ENCODE measurements at places on chromosomes 7 and 10.

DNA sequence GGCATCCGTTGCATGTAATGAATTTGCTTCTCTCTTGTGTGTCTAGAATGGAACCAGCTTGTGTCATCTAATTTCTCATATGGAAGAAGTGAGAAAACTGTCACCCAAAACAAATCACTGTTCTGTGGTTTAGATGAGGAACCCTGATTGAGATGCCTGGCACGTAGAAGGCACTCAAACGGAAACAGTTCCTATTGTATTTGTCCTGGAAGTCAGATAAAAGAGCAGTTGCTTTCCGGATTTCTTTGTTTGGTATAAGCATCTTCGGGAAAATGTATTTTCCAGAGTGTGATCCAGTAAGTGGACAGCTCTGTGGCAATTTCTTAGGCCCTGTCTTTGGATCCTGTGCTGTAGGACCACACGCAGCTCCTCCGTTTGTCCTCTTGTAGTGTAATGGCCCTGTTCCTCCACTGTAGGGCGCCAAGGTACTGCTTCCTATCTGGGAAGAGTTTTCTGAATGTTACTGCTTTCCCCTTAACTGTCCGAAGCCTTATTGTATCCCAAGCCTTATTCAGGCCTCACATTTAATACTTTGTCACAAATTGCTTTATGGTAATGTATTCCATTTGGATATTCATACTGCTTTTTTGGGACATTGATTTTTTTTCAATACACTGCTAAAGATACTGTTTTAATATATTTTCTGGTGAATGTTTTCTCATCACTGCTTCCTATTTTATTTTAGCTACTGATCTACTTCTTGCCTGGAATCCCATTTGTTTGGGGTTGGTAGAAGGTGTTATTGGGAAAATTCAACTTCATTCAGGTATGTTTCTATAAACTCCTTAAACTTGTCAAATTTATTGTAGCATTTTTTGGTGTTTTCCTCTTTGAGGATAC is 24.8 kb downstream of the INPP5F start:
- DNase-seq, result no peak

DNA sequence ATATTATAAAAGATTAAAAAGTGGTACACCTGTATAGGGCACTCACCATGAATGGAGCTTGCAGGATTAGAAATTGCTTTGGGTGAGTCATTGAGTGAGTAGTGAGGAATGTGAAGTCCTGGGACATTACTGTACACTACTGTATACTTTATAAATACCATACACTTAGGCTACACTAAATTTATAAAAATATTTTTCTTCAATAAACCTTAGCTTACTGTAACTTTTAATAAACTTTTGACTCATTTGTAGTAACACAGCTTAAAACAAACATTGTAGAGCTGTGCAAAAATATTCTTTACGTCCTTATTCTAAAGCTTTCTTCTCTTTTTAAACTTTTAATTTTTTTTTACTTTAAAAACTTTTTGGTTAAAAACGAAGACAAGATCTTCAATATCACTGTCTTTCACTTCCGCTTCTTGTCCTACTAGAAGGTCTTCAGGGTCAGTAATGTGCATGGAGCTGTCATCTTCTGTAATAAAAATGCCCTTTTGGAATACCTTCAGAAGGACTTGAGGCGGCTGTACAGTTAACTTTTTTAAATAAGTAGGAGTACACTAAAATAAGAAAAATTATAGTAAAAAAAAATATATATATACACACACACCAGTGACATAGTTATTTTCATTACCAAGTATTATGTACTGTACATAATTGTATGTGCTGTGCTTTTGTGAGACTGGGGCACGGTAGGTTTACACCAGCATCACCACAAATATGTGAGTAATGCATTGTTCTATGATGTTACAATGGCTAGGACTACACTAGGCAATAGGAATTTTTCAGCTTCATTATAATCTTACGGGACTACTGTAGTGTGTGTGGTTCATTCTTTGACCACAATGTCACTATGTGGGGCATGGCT is 3.5 kb downstream of the STK31 start:
- DNase-seq, result peak; percentile 82

- no peak for DNase-seq
These were observed 128.5 kb downstream of the LYZL1 start for GRCh38 chr10:29417324-29417723.

DNA sequence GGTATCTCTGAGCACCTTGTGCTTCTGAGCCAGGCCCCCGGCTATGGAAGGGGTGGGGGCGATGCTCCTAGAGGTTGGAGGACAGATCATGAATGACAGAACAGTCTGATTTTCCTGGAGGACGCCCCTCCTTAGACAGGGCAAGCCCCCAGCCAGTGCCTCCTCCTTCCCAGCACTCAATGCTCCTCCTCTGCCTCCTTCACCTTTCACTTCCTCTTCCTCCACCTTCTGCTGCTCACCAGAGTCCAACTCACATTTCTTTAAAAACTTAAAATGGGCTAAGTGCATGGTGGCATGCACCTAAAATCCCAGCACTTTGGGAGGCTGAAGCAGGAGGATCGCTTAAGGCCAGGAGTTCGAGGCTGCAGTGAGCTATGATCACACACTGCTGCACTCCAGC is 71.1 kb upstream of the CUX1 start:
- DNase-seq, result no peak

- no peak for DNase-seq
These were observed 10.8 kb upstream of the SLC29A3 start for GRCh38 chr10:71308244-71308643.

GRCh38 chr10:121282264-121282663 is 316.0 kb downstream of the FGFR2 start:
- DNase-seq, result no peak

- DNase-seq, result no peak
These were observed 88.4 kb downstream of the DNAJB6 start for GRCh38 chr7:157425137-157425731.

- DNase-seq, result no peak
These were observed 153.1 kb downstream of the ZNF365 start for GRCh38 chr10:62527019-62527827.

DNA sequence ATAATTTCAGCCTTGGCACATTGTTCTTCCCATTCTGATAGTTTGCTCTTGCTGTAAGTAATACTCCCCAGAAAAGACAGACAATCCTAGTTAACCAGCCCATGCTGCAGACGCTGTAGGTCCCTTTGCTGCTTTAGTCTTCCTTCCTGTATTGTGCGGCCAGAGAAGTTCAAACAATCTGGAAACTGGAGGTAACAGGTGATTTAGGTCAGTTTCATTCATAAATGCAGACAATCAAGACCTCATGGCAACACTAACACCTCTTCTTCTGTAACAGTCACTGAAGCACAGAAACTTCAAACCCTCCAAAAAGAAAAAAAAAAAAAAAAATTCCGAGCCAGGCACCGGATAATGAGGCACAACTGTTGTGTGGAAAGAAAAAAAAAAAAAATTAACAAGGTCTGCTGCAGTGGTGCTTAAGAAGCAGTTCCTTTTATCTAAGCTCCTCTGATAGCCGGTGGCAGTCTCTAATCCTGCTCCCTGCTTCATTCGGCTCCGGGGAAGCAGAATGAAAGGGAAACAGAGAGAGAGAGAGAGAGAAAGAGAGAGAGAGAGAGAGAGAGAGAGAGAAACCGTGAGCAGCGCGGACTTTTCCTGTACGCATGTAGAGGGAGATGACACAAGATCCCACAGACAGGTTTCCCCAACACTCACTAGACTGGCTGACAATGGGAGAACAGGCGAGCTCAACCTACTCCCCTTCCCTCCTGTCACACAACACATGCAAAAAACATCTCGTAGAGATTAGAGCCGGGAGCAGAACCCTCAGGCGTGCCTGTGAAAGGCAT is at the start of gene SEMA3A:
SEMA3A (minus strand) TSS at position 306 of the 788 bp plus-strand sequence; CDS start at position 103, 203 bp downstream.
- DNase-seq, result peak; percentile 35

DNA sequence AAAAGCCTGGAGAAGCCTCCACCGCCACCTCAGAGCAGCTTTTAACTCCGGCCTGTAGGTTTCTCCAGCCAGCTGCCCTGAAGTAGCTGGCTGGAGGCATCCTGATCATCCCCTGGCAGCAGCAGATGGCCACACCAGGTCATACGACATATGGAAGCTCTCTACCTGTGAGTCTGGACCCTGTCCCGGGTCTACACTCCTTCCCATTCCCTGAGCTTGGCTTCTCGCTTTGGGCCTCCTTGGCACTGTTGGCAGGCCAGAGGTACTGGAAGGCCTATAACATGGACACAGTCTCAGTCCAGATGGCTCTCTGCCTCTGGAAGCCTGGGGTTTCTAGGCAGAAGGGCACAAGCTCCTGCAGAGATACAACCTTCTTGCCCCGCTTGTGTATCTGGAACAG is 43.5 kb upstream of the TRIM8 start:
- DNase-seq, result no peak

- DNase-seq, result no peak
These were observed 6.5 kb downstream of the TRPV6 start for GRCh38 chr7:142879060-142879459.

GRCh38 chr10:58480321-58480720 is 32.4 kb upstream of the BICC1 start:
- DNase-seq, result no peak

GRCh38 chr10:77236700-77237099 is 400.9 kb downstream of the KCNMA1 start:
- DNase-seq, result no peak

DNA sequence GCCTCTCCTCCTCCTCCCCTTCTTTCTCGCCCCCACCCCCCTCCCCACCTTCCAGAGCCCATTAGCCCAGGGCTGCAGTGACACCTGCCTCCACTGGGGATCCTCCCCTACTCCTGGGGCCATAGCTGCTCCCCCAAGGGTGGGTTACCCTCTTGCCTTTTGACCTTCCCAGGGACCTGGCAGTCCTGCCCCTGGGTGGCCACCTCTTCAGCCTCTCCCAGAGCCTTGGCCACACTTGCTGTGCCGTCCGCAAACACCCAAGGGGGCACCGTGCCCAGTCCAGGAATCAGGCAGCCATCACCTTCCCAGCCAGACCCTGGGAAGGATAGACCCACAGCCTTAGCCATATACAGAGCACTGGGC is 19.8 kb upstream of the CLDN4 start:
- DNase-seq, result no peak

GRCh38 chr7:64849250-64849923 is 53.7 kb upstream of the ZNF273 start:
- no peak for DNase-seq

- DNase-seq, result no peak
These were observed 220.2 kb downstream of the DGKI start for GRCh38 chr7:137626469-137627067.

DNA sequence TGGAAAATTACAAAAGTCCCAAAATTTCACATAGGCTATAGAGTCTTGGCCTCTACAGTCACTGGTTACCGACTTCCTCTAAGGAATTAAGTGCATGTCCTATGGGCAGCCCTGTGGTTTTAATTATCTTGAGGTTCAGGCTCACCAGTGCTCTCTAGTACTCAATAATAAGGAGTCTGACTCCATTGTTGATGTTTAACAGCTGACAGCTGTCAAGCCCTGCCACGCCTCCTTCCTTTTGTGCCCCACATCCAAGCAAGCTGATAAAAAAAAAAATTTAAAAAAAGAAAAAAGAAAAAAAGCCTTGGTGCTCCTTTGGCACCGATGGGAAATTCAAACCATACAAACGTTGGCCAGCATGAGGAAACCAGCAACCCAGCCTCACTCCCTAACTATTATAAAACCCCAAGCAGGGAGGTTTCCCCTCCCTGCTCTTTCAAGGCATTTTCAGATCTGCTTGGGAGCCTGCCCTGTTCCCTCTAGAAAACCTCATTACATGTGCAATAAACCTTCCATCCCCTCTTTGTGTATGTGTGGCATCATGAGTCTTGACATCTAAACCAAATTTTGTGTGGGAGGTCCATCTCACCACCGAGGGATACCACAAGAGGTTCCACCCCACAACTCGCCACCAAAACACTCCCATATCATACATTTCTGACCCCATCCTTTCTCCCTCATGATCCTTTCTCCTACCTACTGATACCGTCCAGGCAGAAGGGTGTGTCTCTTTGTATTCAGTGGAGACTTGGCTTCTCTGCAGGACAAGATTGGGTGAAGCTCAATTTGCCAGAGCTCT is 70.9 kb upstream of the CCDC71L start:
- DNase-seq, result no peak

DNA sequence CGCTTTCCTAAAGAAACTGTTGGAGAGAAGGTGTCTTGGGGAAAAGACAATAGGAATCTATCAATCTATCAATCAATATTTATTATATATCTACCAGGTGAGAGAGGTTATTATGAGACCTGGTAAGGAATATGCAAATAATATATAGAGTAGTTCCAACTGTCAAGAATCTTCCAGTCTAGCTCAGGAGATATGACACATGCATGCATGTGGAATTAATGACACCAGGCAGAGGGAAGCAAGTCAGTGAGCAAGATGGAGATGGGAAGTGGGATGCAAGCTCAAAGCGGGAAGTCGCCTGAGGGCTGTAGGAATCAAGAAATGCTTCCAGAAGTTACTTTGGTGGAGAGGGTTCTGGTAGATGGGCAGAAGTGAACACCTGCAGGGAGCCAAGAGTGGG is 187.4 kb upstream of the NRP1 start:
- DNase-seq, result no peak

DNA sequence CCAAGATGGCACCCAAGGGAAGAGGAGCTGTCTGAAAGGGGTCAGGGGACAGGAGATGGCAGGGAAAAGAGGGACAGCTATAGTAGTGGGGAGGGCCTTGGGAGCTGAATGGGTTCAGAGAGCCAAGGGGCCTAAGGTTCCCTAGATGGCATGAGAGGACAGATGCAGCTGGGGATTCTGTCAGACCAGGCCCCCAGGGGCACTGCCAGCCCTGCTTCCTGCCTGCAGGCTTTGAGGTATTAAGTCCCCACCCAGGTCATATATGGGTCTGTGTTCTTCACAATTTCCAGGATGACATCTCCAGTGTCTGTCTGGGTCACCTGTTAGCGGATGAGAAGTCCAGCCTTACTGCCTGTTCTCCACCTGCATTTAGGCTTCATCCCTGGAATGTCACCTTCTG is 56.7 kb downstream of the NEURL1 start:
- DNase-seq, result no peak

DNA sequence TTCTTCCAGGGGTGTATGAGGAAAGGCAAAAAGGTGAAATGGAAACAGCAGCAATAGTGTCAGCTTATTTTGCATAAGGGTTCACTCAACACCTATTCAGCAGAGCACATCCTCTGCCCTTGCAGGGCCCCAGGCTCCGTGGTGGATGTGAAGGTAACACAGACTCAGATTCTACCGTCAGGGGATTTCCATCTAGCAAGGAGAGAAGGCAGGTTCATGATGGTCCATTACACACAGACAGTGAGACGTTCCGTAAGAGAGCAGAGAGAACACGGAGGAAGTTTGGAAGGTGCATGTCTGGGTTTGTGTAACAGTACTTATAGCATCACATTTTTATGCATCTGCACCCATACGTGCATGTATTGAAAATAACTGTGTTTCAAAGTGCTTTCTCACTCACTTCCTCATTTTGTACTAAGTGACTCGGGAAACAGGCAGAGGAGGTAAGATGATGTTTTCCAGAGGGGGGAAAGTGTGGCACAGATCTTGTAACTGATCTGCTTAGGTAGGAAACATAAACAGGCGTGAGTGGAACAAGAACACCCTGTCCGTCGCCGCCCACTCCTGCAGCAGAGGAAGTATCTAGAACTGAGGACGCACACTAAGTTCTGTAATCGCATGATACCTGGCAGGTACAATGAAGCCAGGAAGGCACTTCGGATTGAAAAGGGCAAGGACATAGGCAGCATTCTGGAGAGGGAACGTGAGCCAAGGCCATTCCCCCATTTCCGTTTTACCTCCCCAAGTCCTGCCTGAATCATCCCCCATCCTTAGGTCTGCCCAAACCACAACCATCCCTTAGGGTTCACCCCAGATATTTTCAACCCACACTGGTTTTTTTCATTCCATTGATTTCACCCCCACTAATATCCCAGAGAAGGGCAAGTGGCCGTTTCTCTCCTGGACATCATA is 1.0 kb upstream of the ENO4 start:
- DNase-seq, result no peak

All from HS-5 (cell line).